Mesangial cell (primary cell): ENCODE measurements at places on chromosomes 2 and 18. TPM values are rescaled to one million over a fixed set of nuclear protein-coding genes. Genes with fewer than 3 reads are reported as not detected.

ACTG2 gene
- total RNA-seq = 1.8 and 8.6 TPM in 2 replicates

ZNF638 gene
- total RNA-seq = 37.3 and 40.2 TPM in 2 replicates

MC4R gene
- total RNA-seq = 0.13 TPM in 1 of 2 replicates, not detected in the other

REG3A gene
- not detected in 2 replicates for total RNA-seq

TNS1 gene
- 39.8 and 61.0 TPM in 2 replicates for total RNA-seq

FLACC1 gene
- 0.89 TPM in 1 of 2 replicates, not detected in the other for total RNA-seq
